Small intestine (tissue), 16 donors: ENCODE measurements at places on chromosomes 1 and 21. TPM values are rescaled to one million over a fixed set of nuclear protein-coding genes. Genes with fewer than 3 reads are reported as not detected.

The FNBP1L gene
- 44.7 TPM for polyA plus RNA-seq

DNA sequence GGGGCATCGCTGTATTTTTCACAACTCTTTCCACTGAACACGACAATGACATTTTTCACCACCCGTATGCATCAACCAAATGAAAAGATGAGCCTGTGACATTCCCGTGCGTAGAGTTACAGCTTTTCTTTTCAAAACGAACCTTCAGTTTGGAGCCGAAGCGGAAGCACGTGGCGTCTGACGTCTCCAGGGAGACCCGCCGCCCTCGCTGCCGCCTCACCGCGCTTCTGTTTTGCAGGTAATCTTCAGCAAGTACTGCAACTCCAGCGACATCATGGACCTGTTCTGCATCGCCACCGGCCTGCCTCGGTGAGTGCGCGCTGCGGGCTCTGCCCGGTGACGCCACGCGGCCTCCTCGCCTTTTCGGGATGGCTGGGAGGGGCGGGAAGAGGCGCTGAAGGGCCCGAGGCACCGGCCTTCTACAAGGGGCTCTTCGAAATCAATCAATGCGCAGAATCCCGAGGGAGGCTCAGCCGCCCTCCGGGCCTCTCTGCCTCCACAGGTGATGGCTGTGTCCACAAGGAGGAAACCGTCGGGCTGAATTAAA, 32.6 kb downstream of the PDE9A start:
- DNase-seq = no peak

DNA sequence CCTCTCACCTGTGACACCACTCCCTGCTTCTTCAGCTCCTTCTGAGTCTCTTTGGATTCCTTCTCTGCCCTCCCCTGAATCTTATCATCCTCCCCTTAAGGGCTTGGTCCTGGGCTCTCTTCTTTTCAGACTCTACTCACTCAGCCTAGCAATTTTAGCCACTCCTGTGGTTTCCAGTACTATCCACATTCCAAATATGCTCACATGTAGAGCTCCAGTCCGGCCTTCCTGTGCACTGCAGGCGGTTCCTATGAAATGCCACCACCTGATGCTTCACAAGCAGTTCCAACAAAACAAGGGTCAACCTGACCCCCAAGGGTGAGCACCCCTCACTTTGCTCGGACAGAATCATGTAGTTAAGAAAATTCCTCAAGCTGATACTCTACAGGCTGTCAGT, 35.9 kb downstream of the MAB21L3 start:
- DNase-seq = no peak

DNA sequence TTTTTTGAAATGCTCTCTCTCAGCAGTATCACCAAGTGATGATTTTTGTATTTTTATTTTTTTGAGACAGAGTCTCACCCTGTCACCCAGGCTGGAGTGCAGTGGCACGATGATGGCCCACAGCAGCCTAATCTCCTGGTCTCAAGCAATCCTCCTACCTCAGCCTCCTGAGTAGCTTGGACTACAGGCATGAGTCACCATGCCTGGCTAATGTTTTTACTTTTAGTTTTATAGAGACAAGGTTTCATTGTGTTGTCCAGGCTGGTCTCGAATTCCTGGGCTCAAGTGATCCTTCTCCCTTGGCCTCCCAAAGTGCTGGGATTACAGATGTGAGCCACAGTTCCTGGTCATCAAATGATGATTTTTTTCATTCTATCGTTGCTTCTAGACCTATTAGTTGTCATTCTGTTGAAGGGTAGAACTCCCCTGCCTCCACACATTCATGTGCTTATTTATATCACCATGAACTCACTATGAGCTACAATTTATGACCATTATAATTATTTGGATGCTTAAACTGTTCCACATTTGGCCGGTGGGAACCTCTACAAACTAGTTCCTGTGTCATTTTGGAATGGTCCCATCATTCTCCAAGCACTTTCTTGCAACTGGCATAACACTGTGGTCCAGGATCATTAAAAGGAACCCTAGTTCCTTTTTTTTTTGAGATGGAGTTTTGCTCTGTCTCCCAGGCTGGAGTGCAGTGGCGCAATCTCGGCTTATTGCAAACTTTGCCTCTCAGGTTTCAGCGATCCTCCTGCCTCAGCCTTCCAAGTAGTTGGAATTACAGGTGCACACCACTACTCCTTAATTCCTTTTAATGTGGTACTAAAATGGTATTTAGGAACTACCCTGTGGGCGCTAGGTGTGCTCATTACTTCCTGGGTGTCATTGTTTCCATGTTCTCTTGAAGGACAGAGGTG, 20.2 kb upstream of the TOR3A start:
- DNase-seq = no peak
